ENCODE measurements at places on chromosomes 16 and 17. TPM values are rescaled to one million over a fixed set of nuclear protein-coding genes. Genes with fewer than 3 reads are reported as not detected.

TNK1 gene
- 0.77 TPM for total RNA-seq

TEX14 gene
- total RNA-seq, result 0.37 TPM

KRT36 gene
- not detected for total RNA-seq

C17orf100 gene
- 2.1 TPM for total RNA-seq

CACNG5 gene
- not detected for total RNA-seq

IGF2BP1 gene
- total RNA-seq, result 2.4 TPM

UNKL gene
- total RNA-seq, result 18.4 TPM

GLG1 gene
- 41.9 TPM for total RNA-seq

GP1BA gene
- total RNA-seq, result 0.74 TPM

KANSL1 gene
- 53.1 TPM for total RNA-seq

NPIPB9 gene
- 1.6 TPM for total RNA-seq

MTSS2 gene
- total RNA-seq, result 0.51 TPM

CALB2 gene
- not detected for total RNA-seq

FOXL1 gene
- total RNA-seq, result not detected

SLC13A5 gene
- total RNA-seq, result 0.23 TPM

B9D1 gene
- total RNA-seq, result 9.5 TPM

OR1E2 gene
- not detected for total RNA-seq

CCL18 gene
- total RNA-seq, result not detected

TP53TG3 gene
- total RNA-seq, result not detected

PRSS21 gene
- total RNA-seq, result 58.3 TPM

RNU2-1 gene
- 10,813 TPM for total RNA-seq

HAP1 gene
- total RNA-seq, result not detected

SPDYE4 gene
- not detected for total RNA-seq

FZD2 gene
- 4.3 TPM for total RNA-seq

FASN gene
- 348 TPM for total RNA-seq

NQO1 gene
- 25.0 TPM for total RNA-seq

SRL gene
- not detected for total RNA-seq

TBC1D3C gene
- total RNA-seq, result not detected

CDT1 gene
- 90.0 TPM for total RNA-seq

NSRP1 gene
- total RNA-seq, result 20.3 TPM

CDH16 gene
- not detected for total RNA-seq

SLFN12L gene
- total RNA-seq, result 10.4 TPM

SAMD14 gene
- 1.3 TPM for total RNA-seq

TMEM235 gene
- not detected for total RNA-seq

KCNG4 gene
- total RNA-seq, result not detected

HS3ST2 gene
- total RNA-seq, result not detected

ANKRD40CL gene
- not detected for total RNA-seq

HAS3 gene
- total RNA-seq, result 0.56 TPM

FAM171A2 gene
- total RNA-seq, result 1.7 TPM

SCN4A gene
- 0.08 TPM for total RNA-seq

KRTAP4-8 gene
- total RNA-seq, result not detected

FOXF1 gene
- total RNA-seq, result not detected

KLHL11 gene
- 11.5 TPM for total RNA-seq

PLSCR3 gene
- 44.2 TPM for total RNA-seq

TMEM100 gene
- total RNA-seq, result not detected

HS3ST3B1 gene
- 0.13 TPM for total RNA-seq

ST6GALNAC1 gene
- total RNA-seq, result 0.29 TPM

OSGIN1 gene
- total RNA-seq, result 0.32 TPM

SMPD3 gene
- 1.5 TPM for total RNA-seq

VMO1 gene
- not detected for total RNA-seq

ALDOC gene
- total RNA-seq, result 59.9 TPM

GSPT1 gene
- 142 TPM for total RNA-seq

OR2C1 gene
- not detected for total RNA-seq

SCNN1B gene
- 0.49 TPM for total RNA-seq

CDH8 gene
- not detected for total RNA-seq

PRMT7 gene
- total RNA-seq, result 47.6 TPM
